Thoracic aorta (tissue), 2 donors: ENCODE measurements at places on chromosomes 3 and 15. TPM values are rescaled to one million over a fixed set of nuclear protein-coding genes. Genes with fewer than 3 reads are reported as not detected.

LRIG1 gene
- 121 TPM for total RNA-seq

GABRB3 gene
- total RNA-seq = 0.54 TPM

FES gene
- total RNA-seq = 86.3 TPM

TRIM42 gene
- total RNA-seq = not detected

CHRM5 gene
- total RNA-seq = not detected
